ENCODE measurements at places on chromosomes 7 and 10. TPM values are rescaled to one million over a fixed set of nuclear protein-coding genes. Genes with fewer than 3 reads are reported as not detected.

DNA sequence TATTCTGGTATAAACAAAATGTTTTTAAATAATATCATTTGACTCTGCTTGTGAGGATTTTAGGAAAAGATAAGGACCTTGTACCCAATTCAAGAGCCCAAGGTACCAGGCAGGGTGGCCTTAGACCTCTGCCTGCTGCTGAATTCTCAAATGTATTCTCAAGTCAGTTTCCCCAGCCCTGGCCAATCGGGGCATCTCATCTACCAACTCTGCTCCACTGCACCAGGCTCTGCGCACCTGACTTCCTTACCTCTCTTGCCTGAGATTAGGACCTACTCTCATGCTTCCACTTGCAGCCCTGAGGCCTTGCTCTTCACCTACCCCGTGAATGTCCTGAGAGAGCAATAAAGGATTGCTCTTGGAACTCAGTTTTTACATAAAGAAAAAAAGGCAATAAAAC lies 69.6 kb upstream of the EZH2 start:
- H3K4me1 ChIP-seq: no peaks in the 10 kb centered on the region
- H3K27me3 ChIP-seq: no peaks in the 10 kb centered on the region
- no peak for DNase-seq
- H3K27ac ChIP-seq: no peak overlapping the region
- H3K36me3 ChIP-seq: no peaks in the 10 kb centered on the region
- H3K4me3 ChIP-seq: no peak overlapping the region

DNA sequence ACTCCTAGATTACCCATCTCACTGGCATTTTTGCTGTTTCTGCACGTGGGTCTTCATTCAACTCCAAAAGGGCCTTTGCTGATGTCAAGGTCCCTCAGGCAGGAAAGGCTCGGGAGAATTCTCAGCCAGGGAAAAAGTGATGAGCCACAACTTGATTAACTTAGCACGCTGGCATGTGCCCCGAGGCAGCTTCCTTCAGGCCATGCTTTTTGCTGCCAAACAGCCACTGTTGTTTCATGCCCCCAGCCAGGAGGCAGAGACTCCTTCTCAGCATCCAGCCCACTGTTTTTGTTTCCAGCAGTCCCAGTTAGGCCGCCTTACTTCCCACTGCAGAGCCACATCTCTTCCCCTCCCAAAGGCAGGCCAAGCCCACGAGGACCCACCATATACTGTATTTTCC lies 266.5 kb upstream of the YAE1 start:
- no peak overlapping the region for H3K27ac ChIP-seq
- DNase-seq: no peak
- H3K36me3 ChIP-seq: no peaks in the 10 kb centered on the region
- no peaks in the 10 kb centered on the region for H3K4me1 ChIP-seq
- H3K4me3 ChIP-seq: no peak overlapping the region

GRCh38 chr7:130024390-130024789 lies 26.8 kb downstream of the ZC3HC1 start:
- no peak overlapping the region for H3K27ac ChIP-seq
- peaks cover 47% of the 10 kb centered on the region for H3K36me3 ChIP-seq
- H3K4me1 ChIP-seq: no peaks in the 10 kb centered on the region
- no peak for DNase-seq
- no peak overlapping the region for H3K4me3 ChIP-seq
- no peaks in the 10 kb centered on the region for H3K27me3 ChIP-seq

The ODAD2 gene
- not detected for total RNA-seq

- no peak overlapping the region for H3K4me3 ChIP-seq
- peaks cover 3% of the 10 kb centered on the region for H3K4me1 ChIP-seq
- no peak for DNase-seq
- H3K27me3 ChIP-seq: peaks cover 2% of the 10 kb centered on the region
Measured at GRCh38 chr7:142847353-142847752, 7.5 kb upstream of the EPHB6 start.

DNA sequence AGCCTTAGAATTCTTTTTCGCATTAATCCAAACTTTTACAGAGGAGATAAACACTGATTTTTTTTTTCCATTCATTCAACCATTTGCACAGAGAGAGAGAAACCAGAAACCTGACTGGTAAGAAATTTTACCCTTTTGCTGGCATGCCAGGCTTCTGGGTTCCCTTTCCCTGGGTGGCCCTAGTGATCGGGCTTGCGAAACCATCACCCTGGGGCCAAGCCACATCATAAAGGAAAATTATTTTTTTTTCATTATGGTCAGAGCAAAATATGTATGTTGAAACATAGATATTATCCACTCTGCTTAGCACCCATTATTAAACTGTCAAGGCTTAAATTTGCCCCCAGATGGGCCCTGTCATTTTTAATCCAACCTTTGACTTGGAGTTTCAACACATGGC lies 55.4 kb upstream of the INHBA start:
- H3K27ac ChIP-seq: no peak overlapping the region
- H3K27me3 ChIP-seq: no peaks in the 10 kb centered on the region

GRCh38 chr10:5543623-5544022 lies 18.9 kb downstream of the CALML3 start:
- H3K4me1 ChIP-seq: no peaks in the 10 kb centered on the region
- H3K27me3 ChIP-seq: peaks cover 2% of the 10 kb centered on the region
- DNase-seq: no peak
- peaks cover 5% of the 10 kb centered on the region for H3K36me3 ChIP-seq

DNA sequence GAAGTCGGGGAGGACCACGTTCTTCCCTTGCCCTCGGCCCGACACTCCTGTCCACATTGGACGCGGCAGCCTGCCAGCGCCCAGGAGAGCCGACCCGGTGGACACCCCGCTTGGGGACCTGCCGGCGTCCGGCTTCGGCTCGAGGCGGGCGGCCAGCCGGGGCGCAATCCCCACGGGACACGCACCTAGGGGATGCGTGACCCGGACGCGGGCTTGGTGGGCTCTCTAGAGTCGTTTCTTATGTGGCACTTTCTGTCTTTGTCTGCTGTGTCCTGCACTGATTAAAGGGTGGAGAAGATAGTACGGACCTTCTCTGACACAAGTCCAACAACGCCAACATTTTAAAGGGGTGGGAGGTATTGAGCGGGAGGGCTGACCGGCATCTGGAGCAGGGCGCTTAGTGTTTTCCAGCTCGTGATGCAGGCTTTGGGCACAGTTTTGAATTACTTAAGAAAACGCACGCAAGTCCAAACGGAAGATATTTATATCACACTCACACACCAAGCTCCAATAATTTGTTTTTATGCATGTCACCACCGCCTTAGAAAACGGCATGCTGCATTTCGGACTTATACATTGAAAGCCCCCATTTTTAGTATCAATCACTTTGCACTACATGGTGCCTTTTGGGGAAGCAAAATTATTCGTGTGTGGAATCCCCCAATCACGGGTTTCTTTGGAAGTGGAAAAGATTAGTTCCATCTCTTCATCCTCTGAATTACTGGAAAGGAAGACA lies 3.9 kb upstream of the SPAG6 start:
- H3K27ac ChIP-seq: peak overlapping the region; percentile 28
- H3K27me3 ChIP-seq: peaks cover 64% of the 10 kb centered on the region
- peaks cover 8% of the 10 kb centered on the region for H3K36me3 ChIP-seq
- DNase-seq: no peak

- peaks cover 18% of the 10 kb centered on the region for H3K36me3 ChIP-seq
- H3K27me3 ChIP-seq: no peaks in the 10 kb centered on the region
- H3K27ac ChIP-seq: no peak overlapping the region
- DNase-seq: no peak
- no peak overlapping the region for H3K4me3 ChIP-seq
Measured at GRCh38 chr7:38187794-38188440, 9.9 kb downstream of the STARD3NL start.

GRCh38 chr10:131725581-131726069 lies 175.2 kb upstream of the PPP2R2D start:
- no peak overlapping the region for H3K4me3 ChIP-seq
- DNase-seq: no peak
- no peaks in the 10 kb centered on the region for H3K4me1 ChIP-seq
- peaks cover 14% of the 10 kb centered on the region for H3K27me3 ChIP-seq

DNA sequence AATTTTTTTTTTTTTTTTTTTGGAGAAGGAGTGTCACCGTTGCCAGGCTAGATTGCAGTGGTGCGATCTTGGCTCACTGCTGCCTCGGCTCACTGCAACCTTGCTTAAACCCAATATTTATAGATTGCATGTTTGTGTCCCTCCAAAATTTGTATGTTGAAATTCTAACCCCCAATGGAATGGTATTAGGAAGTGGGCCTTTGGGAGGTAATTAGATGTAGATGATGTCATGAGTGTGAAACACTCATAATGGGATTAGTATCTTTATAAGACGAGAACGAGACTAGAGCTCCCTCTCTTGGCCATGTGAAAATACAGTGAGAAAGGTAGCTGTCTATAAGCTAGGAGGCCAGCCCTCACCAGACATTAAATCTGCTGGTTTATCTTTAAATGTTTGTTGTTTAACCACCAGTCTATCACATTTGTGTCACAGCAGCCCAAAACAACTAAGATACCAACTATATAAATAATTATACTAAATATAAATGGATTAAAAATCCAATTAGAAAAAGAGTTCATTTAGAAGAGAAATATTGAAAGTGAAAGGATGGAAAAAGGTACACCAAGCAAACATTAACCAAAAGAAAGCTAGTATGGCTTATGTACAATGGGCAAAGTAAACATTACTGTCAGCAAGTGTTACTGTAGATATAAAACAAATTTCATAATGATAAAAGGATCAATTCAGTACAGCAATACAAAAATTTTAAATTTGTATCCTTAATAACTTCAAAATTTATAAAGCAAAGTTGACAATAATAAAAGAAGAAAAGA lies 9.3 kb downstream of the TCAF1 start:
- peaks cover 5% of the 10 kb centered on the region for H3K27me3 ChIP-seq
- H3K27ac ChIP-seq: no peak overlapping the region
- H3K4me3 ChIP-seq: no peak overlapping the region
- H3K36me3 ChIP-seq: peaks cover 30% of the 10 kb centered on the region

The GBX1 gene
- total RNA-seq: 0.16 TPM

The TRDMT1 gene
- 6.6 TPM for total RNA-seq

The TRPV5 gene
- not detected for total RNA-seq

DNA sequence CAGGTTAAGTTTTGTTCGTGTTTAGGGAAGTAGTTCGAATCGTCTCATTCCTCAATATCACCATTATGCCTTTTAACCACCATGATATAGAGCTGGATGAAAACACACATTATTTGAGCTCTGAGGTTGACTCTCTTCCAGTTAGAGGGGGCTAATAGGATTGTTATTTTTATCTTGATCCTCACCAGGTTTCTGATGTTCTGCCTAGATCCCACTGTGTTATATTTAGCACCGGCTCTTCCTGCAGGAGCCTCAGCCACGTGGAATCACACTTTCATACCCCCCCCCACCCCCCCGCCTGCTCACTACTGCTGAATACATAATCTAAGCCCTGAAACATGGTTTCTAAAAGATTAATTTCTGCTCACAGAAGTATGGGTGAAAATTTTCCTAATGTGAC lies 88.3 kb downstream of the NRCAM start:
- no peak overlapping the region for H3K27ac ChIP-seq
- no peak for DNase-seq
- H3K4me1 ChIP-seq: no peaks in the 10 kb centered on the region
- no peaks in the 10 kb centered on the region for H3K36me3 ChIP-seq
- H3K4me3 ChIP-seq: no peak overlapping the region

The LHFPL3 gene
- total RNA-seq: not detected

All from activated CD4-positive, alpha-beta T cell treated with anti-CD3 and anti-CD28 coated beads for 36 hours (primary cell).